Stimulated activated CD8-positive, alpha-beta memory T cell treated with anti-CD3 and anti-CD28 coated beads, Interleukin-4, amount 100 ng/mL, for 1 hour (primary cell): ENCODE measurements at places on chromosomes 5 and 9.

DNA sequence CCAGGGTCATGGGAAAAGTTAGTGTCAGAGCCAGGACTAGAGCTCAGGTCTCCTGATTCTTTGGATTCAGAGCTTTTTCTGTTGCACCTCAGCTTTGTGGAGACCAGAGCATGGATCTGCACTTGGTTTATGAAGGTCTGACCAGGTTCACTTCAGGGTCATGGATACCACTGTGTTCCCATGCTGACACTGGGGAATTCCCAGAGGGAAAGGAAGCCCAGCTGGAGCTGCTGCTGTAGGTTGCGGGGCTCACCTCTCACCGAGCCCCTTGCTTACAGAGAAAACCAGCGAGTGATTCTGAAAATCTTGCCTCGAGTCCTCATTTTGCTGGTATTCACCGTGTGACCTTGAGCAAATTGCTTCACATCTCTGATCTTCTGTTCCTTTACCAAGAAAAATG lies 83.0 kb downstream of the RGS3 start:
- DNase-seq, result no peak

GRCh38 chr5:140055152-140055551 lies 12.1 kb upstream of the NRG2 start:
- DNase-seq, result no peak

DNA sequence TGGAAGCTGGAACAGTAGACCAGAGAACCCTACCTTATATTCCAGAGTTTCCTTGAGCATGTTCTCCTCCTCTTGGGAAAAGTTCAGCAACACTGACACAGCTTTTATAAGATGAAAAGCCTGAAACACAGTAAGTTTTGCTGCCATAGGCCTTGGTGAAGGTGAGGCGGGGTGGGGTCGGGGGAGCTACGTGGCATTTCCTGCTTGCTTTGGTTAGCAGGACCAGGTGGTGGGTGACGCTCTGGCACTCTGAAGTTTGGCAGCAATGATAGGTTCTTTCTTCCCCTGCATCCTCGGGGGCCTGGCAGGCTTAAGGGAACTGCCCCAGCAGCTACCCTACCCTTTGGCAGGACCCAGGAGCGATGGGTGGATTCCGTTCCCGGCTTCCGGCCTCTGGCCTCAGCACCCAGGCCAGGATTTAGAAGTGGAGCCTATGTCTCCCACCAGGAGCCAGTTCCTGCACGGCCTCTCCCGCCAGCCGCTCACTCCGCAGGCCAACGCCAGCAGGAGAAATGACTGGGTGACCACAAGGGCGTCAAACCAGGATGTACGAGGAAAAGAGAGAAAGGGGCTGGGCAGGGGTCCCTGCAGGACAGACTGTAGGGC lies 19.3 kb downstream of the ARPC5L start:
- no peak for DNase-seq

DNA sequence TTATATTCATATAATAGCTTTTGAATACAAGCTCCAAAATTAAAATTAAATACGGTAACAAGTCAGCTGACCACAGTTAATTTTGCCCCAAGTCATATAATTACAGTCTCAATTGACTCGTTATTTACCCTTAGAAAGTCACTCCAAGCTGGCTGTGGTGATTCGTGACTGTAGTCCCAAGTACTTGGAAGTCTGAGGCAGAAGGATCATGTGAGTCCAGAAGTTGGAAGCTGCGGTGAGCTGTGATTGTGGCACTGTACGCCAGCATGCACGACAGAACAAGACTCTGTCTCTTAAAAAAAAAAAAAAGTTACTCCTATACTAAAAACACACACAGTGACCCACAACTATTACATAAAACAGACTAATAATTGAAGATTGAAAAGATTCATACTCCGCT lies 31.6 kb upstream of the DTWD2 start:
- DNase-seq, result no peak

- DNase-seq, result no peak
These were observed 25.2 kb upstream of the TNFAIP8 start for GRCh38 chr5:119330367-119331183.

DNA sequence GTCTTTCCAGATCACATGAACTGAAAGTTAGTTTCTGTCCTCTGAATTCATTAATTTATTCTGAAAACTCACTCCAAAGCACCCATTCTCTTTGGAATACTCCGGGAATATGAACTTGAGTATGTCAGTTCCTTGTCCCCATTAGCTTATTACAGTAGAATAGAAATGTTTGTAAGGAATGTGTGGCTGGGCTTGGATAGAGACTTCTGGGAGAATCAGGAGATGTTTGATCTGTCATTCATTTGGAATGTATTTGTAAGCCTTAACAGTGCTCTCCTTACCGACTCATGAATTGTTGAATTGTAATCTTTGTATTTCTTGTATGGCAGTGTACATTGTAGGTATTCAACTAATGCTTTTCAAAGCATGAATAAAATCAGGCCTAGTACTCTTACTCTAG lies 548.4 kb downstream of the LRRC70 start:
- no peak for DNase-seq

- no peak for DNase-seq
These were observed at the start of gene ABO for GRCh38 chr9:133275105-133276000. Gene ABO, minus strand, starts transcription at chr9:133275201.

GRCh38 chr9:134100040-134100439 lies 32.2 kb upstream of the BRD3 start:
- no peak for DNase-seq

- no peak for DNase-seq
These were observed 91.8 kb downstream of the PRDM6 start for GRCh38 chr5:123180676-123181393.

GRCh38 chr5:104266161-104266560 lies 703.6 kb upstream of the NUDT12 start:
- DNase-seq, result no peak

- no peak for DNase-seq
These were observed 458.9 kb upstream of the C9orf72 start for GRCh38 chr9:28032268-28032590.

GRCh38 chr5:77518304-77518703 lies 26.2 kb upstream of the WDR41 start:
- no peak for DNase-seq
